OCI-M1 (cell line): ENCODE measurements at places on chromosomes 5 and 9.
A peak's percentile ranks its signal among the peaks of the same experiment; 100 is the strongest.

GRCh38 chr9:127608104-127608966 is 3.7 kb upstream of the STXBP1 start:
- no peak for DNase-seq

DNA sequence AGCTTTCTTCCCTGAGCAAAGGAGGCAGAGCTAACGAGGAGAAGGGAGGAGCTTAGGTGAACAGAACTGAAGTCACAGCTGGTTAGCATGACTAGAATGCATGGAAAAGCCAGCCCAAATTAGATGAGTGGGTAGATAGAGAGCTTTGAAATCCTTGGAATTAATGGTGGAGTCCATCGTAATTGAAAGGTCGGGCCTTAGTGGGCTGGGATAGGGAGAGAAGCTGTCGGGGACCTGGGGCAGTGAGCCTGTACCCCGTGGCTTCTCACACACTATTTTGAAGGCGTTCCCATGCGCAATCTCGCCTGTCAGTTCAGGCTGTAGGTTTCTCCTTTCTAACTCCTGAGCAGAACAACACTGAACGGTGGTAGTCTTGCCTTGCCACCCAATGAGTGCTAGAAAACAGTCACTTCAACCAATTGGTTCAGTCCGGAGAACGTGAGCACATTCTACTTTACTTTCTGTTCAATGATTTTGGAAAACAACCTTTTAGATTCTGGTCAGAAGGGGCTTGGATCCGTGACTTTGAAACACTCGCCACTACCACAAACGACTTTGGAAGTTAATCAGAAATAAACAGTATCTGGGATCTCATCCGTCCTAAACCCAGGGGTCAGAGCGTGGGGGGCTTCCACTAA is 655 bp upstream of the RAI14 start:
- peak; percentile 69 for DNase-seq

- DNase-seq: peak; percentile 27
Observed at GRCh38 chr5:87361536-87362213, 51.1 kb downstream of the CCNH start.

DNA sequence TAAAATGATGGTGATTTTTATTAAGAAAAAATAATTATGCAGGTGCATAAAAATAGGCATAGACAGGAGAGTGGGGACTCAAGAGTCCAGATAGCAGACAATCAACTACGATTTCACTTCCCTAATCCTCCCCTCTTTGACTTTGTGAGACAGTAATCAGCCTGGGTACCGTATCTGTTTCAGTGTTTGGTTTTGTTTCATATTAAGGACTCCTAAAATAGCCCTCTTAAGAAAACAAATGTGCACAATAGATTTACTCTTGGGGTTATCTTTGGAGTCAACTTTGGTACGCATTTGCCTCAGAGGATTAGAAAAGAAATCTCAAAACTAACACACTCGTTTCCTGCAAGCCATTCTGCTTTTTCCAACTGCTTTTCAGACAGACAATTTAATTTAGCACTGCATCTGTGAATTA is 96.3 kb downstream of the ZNF608 start:
- DNase-seq: no peak

DNA sequence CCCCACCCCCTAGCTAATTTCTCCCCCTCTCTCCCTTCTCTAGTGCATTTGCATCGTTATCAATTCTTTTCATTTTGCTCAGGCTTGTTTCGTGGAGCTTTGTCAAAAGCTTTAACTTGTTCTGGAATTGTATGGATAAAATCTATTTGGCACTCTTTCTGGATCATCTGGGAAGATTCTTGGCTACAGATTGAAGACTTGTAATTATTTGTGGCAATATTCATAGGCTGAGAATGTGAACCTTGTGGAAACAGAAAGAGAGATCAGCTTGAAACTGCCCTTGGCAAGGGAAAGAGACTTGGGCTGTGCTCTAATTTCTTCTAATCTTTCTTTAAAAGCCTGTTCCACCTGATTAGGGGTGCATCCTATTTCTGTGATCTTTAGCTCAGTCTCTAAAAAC is 340.6 kb upstream of the DAB2 start:
- no peak for DNase-seq

DNA sequence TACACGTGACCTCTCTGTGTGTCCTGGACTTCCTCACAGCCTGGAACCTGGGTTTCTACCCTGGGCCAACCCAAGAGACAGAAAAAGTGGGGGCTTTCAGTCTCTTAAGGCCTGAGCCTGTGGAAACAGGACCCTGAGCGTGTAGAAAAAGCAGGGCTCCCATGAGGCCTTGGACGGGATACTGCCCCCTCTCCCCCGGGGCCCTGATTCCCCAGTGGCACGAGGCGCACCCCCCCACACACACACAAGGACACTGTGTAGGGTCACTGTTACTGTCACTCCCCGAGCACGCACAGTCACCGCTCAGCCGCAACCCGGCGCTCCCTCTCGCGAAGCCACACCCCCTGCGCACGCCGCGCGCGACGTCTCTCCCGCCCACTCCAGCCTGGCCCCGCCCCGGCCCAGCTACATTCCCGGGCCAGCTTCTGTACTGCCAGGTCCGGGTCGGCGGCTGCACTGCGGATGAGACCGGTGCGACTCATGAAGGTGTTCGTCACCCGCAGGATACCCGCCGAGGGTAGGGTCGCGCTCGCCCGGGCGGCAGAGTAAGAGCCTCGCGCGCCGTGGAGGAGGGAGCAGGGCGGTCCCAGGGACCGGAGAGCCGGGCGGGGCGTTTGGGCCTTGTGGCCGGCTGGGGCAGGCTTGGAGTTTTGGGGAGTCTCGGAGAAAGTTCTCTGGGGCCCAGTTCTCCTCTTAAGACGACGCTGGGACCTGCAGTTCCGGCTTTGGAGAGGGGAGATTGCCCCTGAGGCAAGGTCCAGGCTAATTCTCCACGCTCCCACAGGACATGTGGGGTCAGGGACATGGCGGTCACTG is at the start of gene GRHPR:
GRHPR (plus strand) TSS at position 408 of the 816 bp plus-strand sequence; CDS start at position 463, 55 bp downstream.
- peak; percentile 90 for DNase-seq

GRCh38 chr5:135434591-135435466 is 12.3 kb downstream of the DCANP1 start:
- DNase-seq: no peak
